CMK (cell line): ENCODE measurements at places on chromosomes 6 and 20.
A peak's percentile ranks its signal among the peaks of the same experiment; 100 is the strongest.

- DNase-seq = peak; percentile 21
Observed at GRCh38 chr20:50980851-50981713, 22.5 kb downstream of the MOCS3 start.

- no peak for DNase-seq
Observed at GRCh38 chr6:1855890-1856289, 246.2 kb downstream of the FOXC1 start.

- DNase-seq = no peak
Observed at GRCh38 chr20:37007898-37008649, 56.6 kb upstream of the SAMHD1 start.

GRCh38 chr6:158037021-158037420 lies 55.4 kb downstream of the SYNJ2 start:
- no peak for DNase-seq

GRCh38 chr6:28567506-28567905 lies 41.8 kb downstream of the GPX5 start:
- no peak for DNase-seq

- DNase-seq = no peak
Observed at GRCh38 chr6:63804381-63804956, 168.9 kb downstream of the PHF3 start.

DNA sequence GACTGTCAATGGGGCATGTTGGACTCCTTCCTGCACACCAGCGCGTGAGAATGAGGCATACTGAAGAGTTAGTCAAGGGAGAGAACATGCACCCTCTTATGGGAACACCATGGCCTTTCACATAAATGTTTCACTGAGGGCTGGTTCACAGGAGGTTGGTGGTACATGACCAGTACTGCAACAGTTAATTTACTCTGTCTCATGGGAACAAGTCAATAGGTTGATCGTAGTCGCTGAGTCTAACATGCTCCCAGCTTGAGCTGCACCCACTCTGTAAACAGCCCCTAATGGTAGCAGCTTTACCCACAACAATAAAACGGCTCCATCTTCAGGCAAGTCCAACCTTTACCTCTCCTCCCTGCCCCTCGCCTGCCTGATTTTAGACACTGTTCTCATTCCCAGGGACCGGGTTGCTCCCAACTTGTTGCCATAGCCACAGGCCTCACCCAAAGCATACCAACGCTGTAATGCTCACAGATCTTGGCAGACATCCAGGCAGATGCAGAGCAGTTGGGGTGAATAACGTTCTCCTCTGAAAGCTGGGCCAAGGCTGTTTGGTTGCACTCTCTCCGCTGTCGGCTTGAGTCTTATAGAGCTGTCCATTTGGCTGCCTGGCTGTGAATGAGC lies 111.3 kb downstream of the LY86 start:
- no peak for DNase-seq
